ENCODE measurements at places on chromosomes 12 and 14. TPM values are rescaled to one million over a fixed set of nuclear protein-coding genes. Genes with fewer than 3 reads are reported as not detected.

Gene PTPRB
- total RNA-seq, result 8.6 TPM

Gene PDZRN4
- total RNA-seq, result 0.07 TPM

Gene MGP
- total RNA-seq, result 251 TPM

Gene DNAI7
- total RNA-seq, result 0.53 TPM

Gene TGM1
- total RNA-seq, result 0.65 TPM

Gene PRICKLE1
- 2.6 TPM for total RNA-seq

Gene GARIN6
- total RNA-seq, result not detected

Gene LRFN5
- 11.3 TPM for total RNA-seq

Gene KLRK1
- total RNA-seq, result not detected

Gene GMFB
- total RNA-seq, result 92.0 TPM

Gene NRXN3
- 2.9 TPM for total RNA-seq

Gene CSRP2
- total RNA-seq, result 19.0 TPM

Gene ENDOU
- total RNA-seq, result 0.40 TPM

Gene GNG2
- 43.6 TPM for total RNA-seq

Gene SYCP3
- 0.33 TPM for total RNA-seq

Gene KRT82
- total RNA-seq, result not detected

Gene FOXN4
- total RNA-seq, result not detected

All from smooth muscle cell of the pulmonary artery (primary cell).